Fibroblast of skin of scalp (primary cell): ENCODE measurements at places on chromosomes 5 and 9.
A peak's percentile ranks its signal among the peaks of the same experiment; 100 is the strongest.

GRCh38 chr9:107222020-107222522 lies 61.0 kb upstream of the RAD23B start:
- DNase-seq = peak; percentile 12

DNA sequence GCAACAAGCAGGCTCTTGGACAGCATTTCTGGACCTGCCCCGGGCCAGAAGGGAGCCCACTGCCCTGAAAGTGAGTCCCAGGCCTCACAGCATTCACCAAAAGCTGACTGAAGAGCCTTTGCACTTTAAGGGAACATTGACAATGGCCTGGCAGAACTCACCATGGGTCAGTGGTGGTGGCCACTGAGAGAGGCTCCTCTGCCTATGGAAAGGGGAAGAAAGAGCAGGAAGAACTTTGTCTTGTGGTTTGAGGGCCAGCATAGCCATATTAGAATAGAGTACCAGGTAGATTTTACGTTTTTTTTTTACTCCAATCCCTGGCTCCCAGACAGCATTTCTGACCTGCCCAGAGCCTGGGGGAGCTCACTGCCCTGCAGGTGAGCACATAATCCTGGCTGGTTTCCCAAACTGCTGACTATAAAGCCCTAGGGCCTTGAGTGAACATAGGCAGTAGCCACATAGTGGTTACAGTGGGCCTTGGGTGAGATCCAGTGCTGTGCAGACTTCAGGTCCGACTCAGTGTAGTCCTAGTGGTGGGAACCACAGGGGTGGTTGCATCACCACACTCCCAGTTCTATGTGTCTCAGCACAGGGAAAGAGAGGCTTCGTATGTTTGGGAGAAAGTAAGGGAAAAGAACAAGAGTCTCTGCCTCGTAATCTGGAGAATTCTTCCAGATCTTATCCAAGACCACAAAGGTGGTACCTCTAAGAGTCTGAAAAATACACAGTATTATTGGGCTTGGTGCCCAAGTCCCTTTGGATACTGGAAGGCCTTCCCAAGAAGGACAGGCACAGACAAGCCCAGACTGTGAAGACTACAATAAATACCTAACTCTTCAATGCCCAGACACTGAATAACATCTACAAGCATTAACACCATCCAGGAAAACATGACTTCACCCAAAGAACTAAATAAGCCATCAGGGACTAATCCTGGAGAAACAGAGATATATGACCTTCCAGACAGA lies 89.5 kb downstream of the TSSK1B start:
- peak; percentile 59 for DNase-seq

- DNase-seq = no peak
Observed at GRCh38 chr5:175466700-175467318, 11.6 kb upstream of the SFXN1 start.

DNA sequence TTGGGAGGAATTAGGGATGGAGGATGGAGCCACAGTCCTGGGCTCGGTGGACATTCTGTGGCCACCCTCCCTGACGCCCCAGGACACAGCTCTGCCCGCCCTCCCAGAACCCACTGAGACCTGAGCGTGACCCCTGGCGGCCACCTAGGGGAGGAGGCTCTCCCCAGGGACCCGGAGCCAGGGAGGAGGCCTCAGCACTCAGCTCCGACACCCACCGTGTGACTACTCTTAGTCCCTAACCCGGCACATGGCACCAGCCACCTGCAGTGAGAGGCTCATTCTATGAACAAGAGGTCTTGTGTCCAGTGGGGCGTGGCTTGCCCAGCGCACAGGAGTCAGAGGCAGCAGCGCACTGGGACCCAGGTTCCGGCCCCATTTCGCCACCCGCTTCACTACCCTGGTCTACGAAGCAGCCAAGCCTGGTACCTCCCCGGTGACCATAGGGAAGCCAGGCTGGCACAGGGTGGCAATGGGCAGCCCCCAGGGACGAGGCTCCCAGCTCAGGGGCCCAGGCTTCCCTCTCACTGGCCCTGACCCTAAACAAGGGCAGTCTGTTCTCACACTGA lies 10.2 kb downstream of the SARDH start:
- DNase-seq = no peak

GRCh38 chr5:105872569-105873270 lies 1798.0 kb downstream of the EFNA5 start:
- DNase-seq = no peak
